Astrocyte (in vitro differentiated cells and primary cell): ENCODE measurements at places on chromosomes 7 and 10. TPM values are rescaled to one million over a fixed set of nuclear protein-coding genes. Genes with fewer than 3 reads are reported as not detected.
A peak's percentile ranks its signal among the peaks of the same experiment; 100 is the strongest.

PNLIPRP2 gene
- not detected in 2 replicates for total RNA-seq

RABGEF1 gene
- total RNA-seq = 31.4 and 33.2 TPM in 2 replicates

CYP2W1 gene
- total RNA-seq = not detected in 2 replicates

CALHM3 gene
- not detected in 2 replicates for total RNA-seq

LRGUK gene
- total RNA-seq = 0.43 and 0.64 TPM in 2 replicates

CARD11 gene
- total RNA-seq = 6.6 and 9.5 TPM in 2 replicates

GRCh38 chr7:43729214-43729923, at the start of gene COA1:
Gene COA1, minus strand, starts transcription at chr7:43729523. Its CDS starts 80,909 bp downstream, at chr7:43648614.
- peak; percentile 88 for DNase-seq

- DNase-seq = peak; percentile 96
These were observed 63.9 kb upstream of the AHR start for GRCh38 chr7:17234398-17235031.

GRCh38 chr10:36302086-36302485, 660.0 kb upstream of the FZD8 start:
- DNase-seq = no peak

- DNase-seq = no peak
These were observed 151.5 kb upstream of the COL1A2 start for GRCh38 chr7:94243066-94243711.

DNA sequence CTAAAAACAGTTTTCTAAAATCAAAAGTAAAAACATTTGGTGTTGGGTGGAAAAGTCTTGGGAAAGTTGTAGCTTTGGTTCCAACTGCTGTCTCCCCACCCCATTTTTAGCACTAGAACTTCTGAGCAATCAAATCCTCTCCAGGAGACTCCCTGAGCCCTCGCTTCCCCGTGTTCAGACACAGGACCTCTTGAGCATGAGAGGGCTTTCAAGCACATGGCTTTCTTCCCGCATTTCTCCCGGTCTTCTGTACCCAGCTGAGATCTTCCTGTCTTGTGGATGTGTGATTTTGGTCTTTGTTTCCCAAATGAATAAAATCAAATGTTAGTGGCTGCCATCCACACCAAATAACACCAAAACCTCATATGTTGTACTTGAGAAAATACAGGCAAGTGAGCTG, 5.0 kb downstream of the CXCL12 start:
- no peak for DNase-seq

DNA sequence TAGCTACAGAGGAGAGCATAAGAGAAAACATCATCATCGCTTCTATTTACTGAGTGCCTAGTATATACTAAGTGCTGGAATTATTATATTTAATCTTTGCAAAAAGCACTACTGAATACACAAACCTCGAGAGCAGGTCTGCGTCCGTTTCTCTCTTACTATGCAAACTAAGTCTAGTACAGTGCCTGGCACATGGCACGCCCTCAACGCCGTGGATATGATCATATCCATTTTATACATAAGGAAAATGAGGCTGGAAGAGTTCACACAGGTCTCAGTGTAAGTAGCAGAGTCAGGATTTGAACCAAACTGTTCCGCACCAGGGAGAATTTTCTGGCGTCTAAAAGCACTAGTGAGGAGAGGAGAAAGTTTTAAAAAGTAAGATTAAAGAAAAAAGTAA, 17.6 kb downstream of the MXI1 start:
- DNase-seq = no peak

DNA sequence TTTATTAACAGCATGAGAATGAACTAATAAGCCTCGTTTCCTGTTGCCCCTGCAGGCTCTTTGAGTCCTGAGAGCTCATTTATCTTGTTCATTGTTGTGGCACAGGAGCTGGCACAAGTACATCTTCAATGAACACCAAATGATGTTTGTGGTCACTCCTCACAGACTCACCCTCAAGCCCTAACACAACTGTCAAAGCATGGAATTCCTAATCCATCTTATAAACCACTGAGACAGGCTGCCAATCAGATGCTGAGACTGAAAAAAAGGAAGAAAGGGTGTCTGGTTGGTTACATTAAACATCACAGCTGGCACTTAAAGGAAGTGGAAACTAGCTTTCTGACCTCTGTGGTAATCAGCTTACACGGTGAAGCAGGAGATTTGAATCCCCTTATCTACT, 7.7 kb upstream of the CCDC172 start:
- DNase-seq = peak; percentile 49
